ENCODE measurements at places on chromosomes 1 and 21.

GRCh38 chr1:19395678-19396192 is 83.6 kb downstream of the SLC66A1 start:
- no peak for DNase-seq

DNA sequence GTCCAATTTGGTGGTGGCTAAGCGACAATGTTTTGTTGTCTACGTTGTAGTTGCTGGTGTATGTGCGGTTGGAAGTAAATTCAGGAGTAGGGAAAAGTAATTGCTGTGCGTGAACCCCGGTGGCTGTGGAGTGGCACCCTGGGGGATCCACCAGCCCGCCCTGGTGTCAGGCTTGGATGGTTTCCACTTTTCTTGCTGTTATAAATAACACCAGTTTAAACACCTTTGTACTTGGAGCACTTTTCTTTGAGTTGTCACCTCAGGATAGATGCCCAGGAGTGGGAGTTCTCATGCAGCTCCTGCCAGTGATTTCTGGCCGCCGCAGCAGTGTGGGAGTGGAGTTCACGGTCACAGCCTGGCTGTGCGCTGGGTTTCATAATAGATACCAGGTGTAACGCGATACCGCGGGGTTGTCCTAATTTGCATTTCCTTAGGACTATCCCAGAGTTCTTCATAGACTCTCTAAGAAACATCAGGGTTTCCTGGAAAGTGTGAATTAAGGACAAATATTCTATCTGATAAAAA is 12.8 kb upstream of the TMEM200B start:
- DNase-seq = peak; percentile 34

- DNase-seq = no peak
Measured at GRCh38 chr1:34005309-34005708, 141.4 kb downstream of the HMGB4 start.

GRCh38 chr1:197869490-197870077 is 32.8 kb upstream of the C1orf53 start:
- no peak for DNase-seq

- peak; percentile 96 for DNase-seq
Measured at GRCh38 chr21:38985568-38986378, 180.0 kb downstream of the ETS2 start.

- no peak for DNase-seq
Measured at GRCh38 chr1:212237651-212238050, 47.6 kb upstream of the PPP2R5A start.

GRCh38 chr1:11881749-11882441 is 23.1 kb upstream of the NPPB start:
- DNase-seq = no peak
